ENCODE measurements at places on chromosomes 16 and 17.

DNA sequence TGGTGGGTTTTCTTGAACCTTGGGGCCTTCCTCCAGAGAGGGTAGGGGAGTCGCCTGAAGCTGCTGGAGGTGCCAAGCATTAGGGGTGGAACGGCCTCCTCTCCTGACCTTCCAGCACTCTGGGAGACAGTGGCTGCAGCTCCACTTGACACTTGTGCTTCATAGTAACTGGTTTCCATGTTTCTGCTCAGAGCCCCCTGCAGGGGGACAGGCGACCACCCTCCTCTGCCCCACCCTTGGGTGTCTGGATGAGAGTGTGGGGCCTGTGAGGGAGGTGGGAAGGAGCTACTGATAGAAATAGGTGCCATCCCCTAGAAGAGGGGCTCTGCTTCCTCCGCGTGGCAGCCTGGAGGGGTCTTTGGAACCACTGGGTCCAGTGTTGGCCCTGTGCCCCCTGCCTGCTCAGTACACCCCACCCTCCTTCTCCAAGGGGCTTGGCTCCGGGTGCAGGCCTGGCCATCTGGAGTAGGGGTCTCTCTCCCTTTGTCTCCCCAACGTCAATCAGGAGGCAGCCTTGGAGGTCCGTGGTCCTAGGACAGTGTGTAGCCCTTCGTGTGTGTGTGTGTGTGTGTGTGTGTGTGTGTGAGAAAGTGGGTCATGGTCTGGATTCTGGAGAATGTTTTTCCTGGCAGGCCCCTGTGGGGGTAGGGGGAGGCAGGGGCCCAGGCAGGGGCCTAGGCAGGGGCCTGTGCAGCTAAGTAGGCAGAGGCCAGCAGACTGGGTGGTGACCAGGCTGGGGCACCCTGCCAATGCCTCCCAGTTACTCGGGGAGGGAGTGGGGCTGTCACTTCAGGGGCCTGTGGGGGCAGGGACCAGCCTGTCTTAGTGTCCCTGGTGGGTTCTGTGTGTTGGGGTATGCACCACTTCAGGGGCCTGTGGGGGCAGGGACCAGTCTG lies 4.9 kb downstream of the LASP1 start:
- DNase-seq = no peak

GRCh38 chr16:1432388-1433262 lies 1.7 kb downstream of the PERCC1 start:
- DNase-seq = no peak

DNA sequence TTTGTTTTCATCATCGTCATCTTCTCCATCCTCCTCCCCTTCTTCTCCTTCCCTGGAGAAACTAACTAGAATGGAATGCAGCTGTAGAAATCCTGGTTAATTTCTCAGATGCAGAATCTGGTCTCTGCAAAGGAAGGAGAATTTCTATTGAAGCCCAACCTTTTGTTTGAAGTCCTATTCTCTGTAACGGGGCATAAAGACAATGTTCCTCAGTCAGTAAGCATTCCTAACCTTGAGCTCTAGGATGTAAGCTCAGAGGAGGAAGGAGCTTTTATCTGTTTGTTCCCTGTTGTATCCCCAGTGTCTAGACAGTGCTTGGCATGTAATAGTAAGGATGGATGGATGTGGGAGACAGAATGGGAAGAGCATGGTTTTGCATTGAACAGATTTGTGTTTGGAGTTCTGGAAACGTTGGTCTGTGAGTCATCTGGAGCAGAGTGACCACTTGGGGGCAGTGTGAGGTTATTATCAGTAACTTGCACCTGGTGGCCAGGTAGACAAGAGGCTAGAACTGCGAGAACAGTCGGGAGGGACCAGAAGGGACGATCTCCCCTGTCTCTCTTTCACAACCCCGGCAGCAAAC lies 363.7 kb downstream of the SNX29 start:
- DNase-seq = no peak

DNA sequence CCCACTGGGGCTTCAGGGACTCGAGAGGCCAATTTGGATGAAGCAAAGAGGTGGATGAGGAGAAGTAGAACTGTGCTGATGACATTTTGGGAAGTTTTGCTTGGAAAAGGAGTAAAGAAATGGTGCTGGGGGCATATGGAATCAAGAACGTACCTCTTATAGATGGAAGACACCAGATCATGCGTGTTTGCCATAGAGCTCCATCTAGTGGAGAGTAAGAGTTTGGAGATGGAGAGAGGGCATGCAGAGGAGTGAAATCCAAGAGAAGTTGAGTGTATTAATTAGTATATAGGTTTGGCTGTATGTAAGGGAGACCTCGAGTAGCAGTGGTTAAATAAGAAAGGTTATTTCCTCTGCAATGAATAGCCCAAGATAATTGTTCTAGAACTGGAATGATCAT lies 56.0 kb downstream of the SHISA6 start:
- DNase-seq = no peak

- DNase-seq = no peak
Observed at GRCh38 chr16:56363181-56363716, 62.1 kb downstream of the AMFR start.

DNA sequence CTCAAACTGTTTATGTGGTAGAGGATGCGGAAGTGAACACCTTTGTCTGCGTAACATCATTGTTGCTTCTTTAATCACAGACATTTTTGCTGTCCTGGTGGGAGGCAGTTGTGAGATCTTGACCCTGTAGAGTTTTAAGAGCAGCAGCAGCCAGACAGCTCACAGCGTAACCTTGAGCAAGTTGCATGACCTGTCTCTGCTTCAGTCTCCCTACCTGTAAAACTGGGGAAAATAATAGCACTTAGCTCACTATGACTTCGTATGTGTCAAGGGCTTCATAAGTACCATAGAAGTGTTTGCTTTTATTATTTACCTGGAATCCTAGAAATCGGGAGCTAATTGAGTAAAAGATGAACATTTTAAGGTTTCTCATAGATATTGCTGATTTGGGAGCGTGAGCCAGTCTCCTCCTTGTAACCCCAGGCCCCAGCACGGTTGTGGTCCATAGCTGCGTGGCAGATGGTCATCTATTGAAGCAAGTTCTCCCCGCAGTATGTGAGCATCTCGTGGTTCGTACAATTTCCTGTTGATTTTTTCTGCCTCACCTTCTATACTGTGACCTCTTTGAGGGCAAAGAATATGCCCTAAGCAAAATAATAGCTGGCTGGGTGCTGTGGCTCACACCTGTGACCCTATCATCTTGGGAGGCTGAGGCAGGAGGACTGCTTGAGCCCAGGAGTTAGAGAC lies 34.4 kb downstream of the GPRC5B start:
- DNase-seq = no peak

GRCh38 chr17:73984941-73985340 lies 218.5 kb upstream of the RPL38 start:
- DNase-seq = no peak

DNA sequence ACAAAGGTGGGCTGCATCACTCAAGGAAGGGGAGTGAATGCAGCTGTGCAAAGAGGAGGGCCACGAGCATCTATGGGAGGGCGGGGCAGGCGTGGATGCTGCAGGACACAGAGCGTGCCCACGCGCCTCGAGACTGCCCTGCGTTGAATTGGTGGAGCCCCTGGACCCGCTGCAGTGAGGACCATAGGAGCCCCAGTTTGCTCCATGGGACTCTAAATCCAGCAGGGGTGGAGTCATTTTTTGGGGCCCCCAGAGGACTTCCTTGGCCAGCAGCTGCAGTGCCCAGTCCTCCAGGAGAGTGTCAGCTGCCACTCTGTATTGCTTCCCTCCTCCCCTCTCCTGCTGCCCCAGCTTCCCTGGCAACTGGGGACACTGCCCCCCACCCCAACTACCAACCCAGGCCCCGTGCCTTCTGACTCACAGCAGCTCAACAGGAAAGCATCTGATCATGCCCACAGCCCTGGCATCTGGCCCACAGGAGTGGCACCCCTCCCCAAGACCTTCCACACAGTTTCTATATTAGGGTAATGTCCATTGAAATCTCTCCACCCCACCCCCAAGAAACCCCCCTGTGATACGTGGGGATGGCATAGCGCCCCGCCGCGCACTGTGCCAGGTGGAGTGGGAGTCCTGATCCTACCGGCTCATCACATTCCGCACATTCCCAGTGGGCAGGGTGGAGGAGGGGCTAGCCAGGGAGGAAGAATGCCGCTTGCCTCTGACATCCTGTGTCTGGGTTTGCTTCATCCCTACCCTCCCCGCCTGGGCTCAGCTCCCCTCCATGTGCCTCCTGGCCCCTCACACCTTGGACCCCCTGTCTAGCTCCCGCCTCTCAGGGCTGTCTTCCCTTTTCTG lies 27.8 kb upstream of the ITGA3 start:
- DNase-seq = no peak

DNA sequence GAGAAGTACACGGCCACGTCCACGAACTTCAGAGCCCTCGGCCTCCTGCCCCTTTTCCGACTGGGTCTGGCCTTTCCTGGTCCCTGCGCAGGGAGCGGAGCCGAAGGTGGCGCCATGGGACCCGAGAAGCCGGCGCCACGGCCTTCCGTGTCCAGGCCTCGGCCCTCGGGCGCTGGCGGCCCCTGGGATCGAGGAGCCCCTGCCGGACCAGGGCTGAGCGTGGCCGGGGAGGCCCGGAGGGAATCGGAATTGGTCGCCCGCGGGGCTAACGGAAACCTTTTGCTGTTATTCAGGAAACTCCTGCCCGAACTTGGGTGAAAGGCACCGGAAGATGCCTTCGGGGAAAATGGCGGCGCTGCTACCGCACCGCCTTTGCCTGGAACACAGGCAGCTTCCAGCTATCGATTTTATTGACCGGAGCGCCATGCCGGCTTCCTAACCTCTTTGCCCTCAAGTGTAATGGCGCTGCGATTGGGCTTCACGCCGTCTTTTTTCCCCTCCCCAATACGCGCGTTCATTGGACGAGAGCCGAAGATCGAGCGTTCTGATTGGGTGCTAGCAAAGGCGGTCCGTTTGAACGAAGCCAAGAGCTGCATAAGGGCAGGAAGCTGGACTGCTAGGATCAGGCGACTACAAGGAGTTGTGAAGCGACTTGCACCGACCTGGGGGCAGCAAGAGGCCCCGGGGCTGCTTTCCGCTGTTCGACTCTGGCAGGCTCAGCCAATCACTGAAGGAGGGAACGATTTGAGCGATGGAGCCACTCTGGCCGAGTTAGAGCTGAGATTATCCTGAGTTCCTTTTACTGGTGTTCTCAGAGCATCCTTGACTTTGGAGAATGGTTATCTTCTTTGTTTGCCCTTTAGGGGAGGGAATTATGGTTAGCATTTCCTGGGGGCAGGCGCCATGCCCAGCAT lies at the start of gene ZNF689:
TSS of gene ZNF689 (minus strand) at position 464 of the 914 bp plus-strand sequence. CDS start at position 116, 348 bp downstream.
- peak; percentile 87 for DNase-seq

- DNase-seq = no peak
Observed at GRCh38 chr17:34757106-34757505, 177.7 kb downstream of the TMEM132E start.

DNA sequence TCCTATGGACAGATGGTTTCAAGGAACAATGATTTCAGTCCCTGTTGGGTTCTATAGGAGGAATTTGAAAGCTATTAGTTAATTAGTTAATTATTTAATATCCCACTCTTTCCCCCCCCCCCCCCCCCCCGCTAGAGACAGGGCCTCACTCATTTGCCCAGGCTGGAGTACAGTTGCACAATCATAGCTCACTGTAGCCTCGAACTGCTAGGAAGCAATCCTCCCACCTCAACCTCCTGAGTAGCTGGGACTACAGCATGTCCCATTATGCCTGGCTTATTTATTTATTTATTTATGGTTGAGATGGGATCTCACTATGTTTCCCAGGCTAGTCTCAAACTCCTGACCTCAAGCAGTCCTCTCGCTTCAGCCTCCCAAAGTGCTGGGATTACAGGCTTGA lies 15.0 kb upstream of the TAT start:
- no peak for DNase-seq

- no peak for DNase-seq
Observed at GRCh38 chr16:55151561-55152305, 172.3 kb upstream of the IRX6 start.

DNA sequence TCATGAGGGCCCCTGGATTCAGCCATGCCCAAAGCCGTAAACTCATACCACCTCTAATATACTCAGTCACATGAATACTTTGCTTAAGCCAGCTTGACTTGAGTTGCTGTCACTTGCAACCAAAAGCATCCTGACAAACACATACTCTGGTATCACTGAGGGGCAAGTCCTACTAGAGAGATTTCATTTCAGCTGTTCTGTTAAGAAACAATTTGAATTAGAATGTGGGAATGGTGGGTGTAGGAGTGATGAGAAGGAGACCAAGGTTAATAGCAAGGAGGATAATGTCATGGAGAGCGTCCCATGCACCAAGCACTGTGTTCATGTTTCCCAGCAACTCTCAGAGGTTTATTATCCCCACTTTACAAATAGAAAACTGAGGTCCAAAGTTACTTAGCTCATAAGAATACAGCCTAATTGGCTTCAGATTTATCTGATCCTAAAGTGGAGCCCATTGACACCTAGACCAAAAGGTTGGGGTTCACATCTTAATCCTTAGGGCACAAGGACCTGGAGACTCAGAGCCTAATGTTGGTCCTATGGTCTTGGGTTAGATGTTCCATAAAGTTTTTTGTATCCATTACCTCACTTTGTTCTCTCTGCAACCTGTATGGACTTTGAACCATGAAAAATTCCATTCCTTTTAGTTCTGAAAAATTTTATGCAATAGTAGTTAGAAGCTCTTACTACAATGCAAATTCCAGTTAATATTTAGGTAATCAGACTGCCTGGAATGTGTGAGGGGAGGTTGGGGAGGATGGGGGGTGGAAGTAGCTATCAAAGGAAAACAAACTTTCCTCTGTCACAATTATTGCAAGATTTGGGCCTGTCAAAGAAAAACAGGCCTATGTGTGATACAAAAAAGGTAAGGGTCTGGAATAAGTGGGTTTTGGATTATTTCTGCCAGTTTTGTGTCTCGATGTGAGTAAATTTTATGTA lies 105.9 kb downstream of the IRX3 start:
- DNase-seq = no peak

GRCh38 chr17:34581446-34582184 lies 2.2 kb downstream of the TMEM132E start:
- DNase-seq = no peak

GRCh38 chr16:24807301-24807700 lies 38.5 kb upstream of the SLC5A11 start:
- DNase-seq = no peak

DNA sequence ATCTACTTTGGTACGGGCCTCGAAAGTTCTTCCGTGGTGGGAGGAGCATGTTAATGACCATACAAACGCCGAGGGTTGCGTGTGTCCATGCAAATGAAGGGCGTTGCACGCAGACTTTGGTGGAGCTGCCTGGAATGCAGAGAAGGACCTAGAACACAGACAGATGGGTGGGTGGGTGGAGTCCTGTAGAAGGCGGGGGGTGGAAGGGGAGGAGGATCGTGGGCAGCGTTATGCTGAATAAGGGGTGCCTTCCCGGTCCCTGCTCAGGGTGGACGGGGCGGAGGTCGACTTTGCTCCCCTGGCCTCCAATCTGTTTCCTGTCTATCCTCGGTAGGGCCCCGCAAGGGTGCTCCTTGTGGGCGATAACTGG lies 795 bp upstream of the PAQR4 start:
- no peak for DNase-seq

- DNase-seq = no peak
Observed at GRCh38 chr17:11922638-11923037, 74.6 kb downstream of the ZNF18 start.
